CD4-positive, alpha-beta T cell treated with Interleukin-6 at 100 ng/mL for 8 hours (primary cell): ENCODE measurements at places on chromosomes 11 and 22.

DNA sequence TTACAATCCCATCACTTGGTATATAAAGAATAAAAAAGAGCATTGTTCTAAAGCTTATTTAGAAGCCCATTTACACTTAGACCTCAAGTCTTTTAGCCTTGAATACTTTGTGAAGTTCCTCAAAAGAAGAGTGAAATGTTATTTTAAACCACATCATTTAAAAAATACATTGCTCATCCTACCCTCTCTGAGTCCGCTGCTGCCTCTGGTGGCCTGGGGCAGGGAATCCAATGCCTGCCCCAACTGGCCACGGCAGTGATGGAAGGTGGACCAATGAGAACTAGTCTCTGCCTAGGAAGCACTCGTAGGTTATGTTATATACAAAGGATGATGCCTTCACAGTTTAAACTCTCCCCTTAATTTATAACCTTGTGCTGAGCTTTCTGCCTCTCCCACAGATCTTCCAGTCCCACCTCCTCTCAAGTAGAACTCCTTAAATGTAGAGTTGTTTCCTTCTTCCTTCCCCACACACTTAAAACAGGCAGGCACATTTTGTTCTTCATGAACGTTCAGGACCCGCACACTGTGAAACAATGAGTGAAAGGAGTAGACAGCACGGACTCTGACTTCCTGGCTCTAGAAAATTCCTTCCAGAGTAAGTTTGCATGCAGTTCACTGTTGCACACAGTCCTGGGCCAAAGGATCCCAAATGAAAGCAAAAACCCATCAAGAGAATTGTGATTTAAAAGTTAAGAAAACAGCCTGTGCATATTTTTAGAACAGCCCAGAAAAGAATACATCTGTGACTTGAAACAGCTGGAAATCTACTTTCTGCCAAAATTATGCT lies 167.8 kb downstream of the RRAS2 start:
- DNase-seq = no peak

DNA sequence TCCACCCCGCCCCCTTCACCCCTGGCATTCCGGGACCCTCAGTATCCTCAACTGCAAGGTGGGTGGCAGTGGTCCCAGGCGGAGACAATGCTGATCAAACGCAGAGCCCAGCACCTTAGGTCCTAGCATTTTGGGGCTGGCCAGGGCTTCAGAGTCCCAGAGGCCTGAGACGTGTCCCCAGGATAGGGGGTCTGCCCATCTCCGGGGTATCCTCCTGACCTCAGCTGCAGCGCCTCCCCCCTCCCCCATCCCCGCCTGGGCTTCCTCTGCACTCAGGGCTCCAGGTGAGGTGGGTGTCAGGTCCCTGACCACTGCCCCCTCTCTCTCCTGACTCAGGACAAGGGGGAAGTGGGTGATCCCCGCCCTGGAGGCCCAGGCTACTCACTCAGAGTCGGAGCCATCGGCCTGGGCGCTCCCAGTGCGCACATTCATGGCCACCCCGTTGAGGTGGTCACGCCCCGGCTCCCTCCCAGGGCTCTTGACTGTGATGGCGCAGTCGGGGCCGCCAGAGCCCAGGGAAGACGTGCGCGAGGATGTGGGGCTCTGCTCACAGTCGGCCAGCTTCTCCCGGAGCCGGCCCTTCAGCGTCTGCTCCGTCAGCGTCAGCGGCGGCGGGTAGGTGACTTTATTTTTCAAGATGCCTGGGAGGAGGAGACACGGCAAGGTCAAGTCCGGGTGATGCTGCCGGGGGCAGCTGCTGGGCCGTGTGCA lies 28.3 kb downstream of the TRMU start:
- no peak for DNase-seq

DNA sequence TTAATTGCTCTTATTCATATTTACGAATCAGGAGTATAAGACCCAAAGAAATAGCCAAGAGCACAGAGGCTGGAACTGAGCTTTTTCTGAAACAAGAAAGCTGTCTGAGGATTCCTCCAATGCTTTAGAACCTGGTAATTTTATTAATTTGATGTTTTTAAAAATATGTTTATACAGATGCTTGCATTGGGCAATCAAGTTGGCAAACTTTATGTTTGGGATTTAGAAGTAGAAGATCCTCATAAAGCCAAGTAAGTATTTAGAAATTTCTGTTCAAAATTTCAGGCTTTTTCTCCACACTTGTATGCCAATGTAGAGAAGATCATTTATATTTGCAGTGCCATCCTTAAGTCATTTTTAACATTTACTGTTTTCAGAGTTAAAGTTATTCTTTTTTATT lies 24.3 kb upstream of the HIKESHI start:
- DNase-seq = no peak

DNA sequence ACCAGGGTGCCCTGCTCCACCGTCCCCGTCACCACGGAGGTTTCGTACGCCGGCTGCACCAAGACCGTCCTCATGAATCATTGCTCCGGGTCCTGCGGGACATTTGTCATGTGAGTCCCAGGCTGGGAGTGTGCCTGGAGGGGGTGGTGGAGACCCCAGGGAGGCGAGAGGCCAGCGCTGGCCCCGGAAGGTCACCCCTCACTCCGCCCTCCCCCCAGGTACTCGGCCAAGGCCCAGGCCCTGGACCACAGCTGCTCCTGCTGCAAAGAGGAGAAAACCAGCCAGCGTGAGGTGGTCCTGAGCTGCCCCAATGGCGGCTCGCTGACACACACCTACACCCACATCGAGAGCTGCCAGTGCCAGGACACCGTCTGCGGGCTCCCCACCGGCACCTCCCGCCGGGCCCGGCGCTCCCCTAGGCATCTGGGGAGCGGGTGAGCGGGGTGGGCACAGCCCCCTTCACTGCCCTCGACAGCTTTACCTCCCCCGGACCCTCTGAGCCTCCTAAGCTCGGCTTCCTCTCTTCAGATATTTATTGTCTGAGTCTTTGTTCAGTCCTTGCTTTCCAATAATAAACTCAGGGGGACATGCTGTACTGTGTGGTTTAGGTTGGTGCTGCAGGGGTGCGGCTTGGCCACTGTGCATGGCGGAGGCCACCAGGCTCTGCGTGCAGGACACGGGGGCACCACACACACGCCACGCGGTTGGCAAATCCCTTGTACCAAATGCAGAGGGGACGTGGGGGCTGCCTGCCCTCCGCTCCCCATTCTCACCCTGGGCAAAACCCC lies 35.4 kb downstream of the MUC2 start:
- DNase-seq = no peak

DNA sequence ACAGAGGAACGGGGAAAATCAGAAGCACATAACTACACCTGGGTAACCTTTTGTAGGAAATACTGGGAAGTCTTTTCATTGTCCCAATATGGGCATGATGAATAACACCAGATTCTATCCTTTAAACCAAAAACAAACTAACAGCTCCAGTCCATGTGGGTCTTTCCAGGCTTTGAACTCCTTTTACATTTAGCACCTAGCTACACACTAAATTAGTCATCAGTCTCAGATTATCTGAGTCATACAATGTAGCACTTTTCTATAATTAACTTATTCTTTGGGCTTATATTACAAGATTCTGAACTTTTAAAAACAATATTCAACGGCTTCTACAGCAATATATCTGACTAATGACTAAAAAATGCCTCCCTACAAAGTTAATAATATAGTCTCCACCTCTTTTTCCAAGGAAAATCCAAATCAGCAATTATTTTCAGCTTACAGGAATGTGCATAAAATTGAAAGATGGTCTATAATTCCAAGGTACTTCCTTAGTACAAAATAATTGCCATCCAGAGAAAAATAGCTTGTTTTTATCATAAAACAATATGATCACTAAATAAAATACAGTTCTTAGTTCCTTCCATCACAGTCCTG lies 26.3 kb downstream of the STK33 start:
- no peak for DNase-seq

DNA sequence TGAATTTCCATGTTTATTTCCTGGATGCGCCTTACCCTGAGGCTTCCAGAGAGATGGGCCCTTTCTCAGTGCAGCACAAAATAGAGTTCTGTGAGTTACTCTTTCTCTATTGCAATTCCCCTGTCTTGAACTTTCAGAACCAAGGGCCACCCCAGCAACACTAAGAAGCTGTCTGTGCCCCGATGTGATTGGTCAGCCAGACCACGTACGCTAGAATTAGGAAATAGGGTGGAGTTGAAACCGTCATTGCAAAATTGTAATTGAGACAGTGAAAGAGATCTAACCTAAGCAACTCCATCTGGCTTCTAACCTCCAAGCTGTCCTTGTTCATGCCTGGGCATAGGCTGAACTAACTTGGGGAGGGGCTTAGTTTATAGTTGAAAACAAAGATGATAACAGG lies 981.3 kb downstream of the OPCML start:
- no peak for DNase-seq

DNA sequence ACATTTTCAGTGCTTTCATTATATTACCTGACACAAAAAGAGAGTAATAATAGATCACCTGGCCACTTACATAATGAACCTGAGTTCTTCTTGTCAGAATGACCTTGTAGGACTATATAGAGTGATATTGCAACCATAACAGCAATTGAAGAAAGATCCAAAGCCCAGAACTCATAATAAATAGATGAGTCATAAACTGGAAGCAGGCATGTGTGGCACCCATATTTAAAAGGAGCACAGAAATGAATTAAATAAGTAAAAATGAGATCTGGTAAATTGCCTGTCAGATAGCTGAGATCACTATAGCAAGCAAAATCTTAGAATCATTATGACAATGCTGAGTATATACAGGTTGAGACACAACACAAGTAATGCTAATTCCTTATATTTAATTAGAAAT lies 331.8 kb downstream of the AASDHPPT start:
- DNase-seq = no peak

- no peak for DNase-seq
These were observed 44.8 kb downstream of the ENDOD1 start for GRCh38 chr11:95134491-95134890.

GRCh38 chr11:66189031-66189745 lies 79.3 kb upstream of the RAB1B start:
- no peak for DNase-seq

DNA sequence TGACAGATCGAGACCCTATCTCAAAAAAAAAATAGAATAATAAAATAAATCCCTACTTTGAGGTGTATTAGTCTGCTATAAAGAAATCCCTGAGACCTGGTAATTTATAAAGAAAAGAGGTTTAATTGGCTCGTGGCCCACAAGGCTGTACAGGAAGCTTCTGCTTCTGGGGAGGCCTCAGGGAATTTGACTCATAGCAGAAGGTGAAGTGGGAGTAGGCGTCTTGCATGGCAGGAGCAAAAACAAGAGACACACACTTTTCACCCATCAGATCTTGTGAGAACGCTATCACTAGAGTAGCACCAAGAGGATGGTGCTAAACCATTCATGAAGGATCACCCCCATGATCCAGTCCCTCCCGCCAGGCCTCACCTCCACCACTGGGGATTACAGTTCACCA lies 29.2 kb downstream of the CDPF1 start:
- DNase-seq = no peak

- no peak for DNase-seq
These were observed 35.7 kb downstream of the CLMP start for GRCh38 chr11:123159183-123159857.

DNA sequence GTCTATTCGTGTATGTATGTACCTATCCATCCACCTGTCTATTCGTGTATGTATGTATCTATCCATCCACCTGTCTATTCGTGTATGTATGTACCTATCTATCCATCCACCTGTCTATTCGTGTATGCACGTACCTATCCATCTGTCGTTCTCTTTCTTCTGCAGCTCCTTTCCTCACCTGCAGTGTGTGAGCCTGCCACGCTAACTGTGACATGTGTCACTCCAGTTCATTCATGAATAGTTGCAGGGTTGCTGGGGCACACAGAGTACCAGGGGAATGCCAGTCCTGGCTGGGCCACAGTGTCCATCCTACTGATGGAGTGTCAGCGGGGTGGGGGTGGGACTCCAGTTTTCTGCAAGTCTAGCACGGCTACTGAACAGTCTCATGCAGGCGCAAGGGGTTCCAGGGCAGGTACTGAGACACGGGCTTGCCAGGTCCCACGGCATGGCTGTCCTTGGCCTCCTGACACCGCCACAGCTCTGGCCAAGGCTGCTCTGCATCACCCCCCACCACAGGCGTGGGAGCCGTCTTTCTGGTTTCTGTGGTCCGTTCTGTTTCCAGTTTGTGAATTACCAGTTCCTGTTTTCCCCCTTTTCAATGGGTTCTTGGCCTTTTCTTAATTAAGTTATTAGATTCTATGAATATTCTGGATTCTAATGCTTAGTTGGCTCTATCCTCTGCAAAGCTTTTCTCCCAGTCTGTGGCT lies 88.8 kb upstream of the CLDN5 start:
- no peak for DNase-seq

DNA sequence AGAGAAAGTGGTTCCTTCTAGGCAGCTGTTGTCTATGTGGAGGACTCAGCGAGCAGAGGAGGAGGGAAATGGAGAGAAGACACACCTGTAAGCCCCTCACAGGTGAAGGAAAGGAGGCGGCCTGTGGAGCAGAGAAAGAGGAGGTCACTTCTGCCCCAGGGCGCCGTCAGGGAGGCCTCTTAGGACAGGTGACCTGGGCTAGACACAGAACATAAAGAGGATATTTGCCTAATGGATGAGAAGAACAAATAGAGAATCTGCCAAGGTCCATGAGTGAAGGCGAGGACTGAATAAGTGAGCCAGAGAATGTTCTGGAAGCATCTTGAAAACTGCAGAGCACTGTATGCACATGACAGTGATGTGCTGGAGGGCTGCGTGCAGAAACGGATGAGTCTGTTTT lies 2.2 kb upstream of the SCUBE1 start:
- DNase-seq = no peak

DNA sequence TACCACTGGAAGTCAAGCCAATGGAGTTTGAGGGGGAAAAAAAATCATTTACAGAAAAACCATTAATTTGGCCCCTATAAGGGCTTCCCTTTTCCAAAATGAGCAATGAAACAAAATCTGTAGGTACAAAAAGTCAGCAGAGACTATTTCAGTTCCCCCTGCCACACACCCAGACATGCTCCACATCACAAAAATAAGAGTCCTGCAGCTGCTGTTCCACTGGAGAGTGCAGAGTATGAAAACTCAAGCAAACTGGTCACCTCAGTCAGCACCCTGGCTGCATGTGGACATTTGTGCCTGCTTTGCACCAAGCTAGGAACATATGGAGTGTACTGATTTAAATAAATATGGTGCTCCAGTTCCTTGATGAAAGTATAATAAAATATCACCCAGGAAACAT lies 15.1 kb downstream of the POU2AF1 start:
- DNase-seq = no peak

- peak; percentile 76 for DNase-seq
These were observed 43.0 kb upstream of the USP47 start for GRCh38 chr11:11798586-11799438.

DNA sequence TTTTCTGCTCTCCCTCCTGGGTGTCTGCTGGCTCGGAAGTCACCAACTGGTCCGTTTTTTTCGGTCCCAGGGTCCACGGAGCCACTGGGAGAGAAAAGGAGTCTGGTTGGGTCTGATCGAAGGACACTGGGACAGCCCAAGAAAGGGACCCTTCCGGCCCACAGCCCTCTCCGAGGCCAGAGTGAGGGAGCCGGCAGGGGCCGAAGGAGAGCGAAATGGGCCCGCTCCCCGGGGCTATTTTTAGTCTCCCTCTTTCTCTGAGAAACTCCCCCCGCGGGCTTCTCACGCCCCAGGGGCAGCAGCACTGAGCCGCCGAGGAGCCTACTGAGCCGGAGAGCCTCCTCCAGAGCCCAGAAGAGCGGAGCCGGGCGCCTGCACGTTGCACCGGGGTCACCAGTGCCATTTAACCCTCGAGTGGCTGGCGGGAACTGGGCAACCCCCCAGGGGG lies 1.9 kb downstream of the ESAM start:
- no peak for DNase-seq
